ENCODE measurements at places on chromosomes 1 and 21.

GRCh38 chr1:109828756-109829505 is 65.2 kb upstream of the EPS8L3 start:
- no peak for DNase-seq

GRCh38 chr1:8950309-8950708 is 4.6 kb downstream of the CA6 start:
- no peak for DNase-seq

- no peak for DNase-seq
Observed at GRCh38 chr1:201655243-201655642, 116.3 kb downstream of the NAV1 start.

DNA sequence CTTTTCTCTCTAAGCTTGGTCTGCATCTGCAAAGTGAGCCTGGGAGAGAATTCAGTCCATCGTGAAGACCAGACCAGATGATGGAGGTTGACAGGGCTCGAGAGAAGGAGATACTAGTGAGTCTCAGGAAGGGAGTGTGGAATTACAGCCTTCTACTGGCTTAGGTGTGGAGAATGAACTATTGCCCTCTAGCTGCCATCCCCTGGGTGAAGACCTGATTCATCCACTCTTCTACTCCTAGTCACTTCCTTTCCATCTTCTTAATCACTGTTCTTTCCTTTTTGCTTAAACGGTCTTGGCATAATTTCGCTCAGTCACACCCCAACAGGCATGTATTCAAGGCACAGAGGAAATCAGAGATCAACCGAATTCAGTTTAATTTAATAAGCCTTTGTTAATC is 34.0 kb upstream of the HSD17B7 start:
- DNase-seq = no peak

DNA sequence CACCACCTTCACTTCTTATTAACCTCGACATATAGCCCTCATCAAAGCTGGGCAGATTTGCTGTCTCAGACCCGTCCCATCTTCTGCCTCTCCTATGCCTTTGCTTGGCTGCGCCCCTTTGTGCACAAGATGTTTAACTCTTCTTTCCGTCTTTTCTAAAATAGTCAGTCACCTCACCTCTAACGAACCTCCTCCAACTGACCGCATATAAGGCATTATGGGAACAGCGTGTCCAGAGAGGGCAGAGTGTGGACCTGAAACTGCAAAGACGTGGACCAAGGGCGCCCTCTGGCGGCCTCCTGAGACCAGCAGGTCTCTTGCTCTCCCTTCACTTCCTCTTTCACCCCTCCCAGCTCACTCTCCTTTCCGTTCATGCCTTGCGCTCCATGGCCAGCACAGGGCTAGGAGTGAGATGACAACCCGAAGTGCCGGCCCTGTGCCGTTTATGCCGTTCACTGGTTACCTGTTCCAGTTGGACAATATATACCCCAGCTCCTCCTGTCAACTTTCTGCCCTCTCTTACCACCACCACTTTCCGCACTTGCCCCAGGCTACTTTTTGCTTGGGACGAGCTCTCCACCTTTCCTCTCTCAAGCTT is 2.5 kb upstream of the METTL25B start:
- peak; percentile 86 for DNase-seq

DNA sequence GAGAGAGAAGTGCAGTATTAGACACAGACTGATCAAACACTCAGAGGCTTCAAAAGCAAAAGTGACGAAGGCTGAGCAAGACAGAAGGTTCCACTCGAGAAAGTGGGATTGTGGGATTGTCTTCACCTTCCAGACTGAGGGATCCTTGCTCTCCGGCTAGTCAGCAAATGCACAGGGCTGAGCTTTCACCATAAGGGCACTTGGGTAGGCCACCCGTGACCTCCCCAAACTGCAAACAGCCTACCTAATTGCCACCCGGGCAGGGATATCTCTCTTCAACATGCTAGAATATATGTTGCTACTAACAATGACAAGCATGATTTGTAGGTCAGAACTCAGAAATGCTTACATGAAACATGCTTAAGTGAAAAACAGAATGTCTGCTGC is 35.3 kb upstream of the RIPK4 start:
- DNase-seq = no peak

DNA sequence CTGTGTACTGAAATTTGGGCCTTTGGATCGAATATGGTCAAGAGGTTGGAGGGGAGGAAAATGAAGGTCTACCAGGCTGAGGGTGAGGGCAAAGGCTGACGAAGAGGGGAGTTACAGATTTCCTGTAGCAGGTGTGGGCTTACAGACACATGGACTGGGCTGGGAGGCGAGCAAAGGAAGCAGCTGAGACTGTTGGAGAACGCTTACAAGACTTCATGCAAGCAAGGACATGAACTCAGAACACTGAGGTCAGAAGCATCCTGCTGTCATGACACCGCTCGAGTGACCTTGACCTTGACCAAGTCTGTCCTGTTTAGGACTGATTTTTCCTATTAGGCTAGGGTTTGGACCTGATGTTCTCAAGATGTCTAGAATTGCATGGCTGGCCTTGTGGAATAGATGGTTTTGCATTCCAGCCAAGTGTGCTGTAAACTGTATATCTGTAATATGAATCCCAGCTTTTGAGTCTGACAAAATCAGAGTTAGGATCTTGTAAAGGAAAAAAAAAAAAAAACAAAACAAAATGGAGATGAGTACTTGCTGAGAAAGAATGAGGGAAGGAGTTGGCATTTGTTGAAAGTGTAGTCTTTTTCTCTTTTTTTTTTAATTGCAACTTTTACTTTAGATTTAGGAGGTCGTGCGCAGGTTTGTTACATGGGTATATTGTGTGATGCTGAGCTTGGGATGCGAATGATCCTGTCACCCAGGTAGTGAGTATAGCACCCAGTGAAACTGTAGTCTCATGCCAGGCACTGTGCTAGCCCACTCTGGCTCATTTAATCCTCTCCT is 5.8 kb downstream of the ELF3 start:
- no peak for DNase-seq

- no peak for DNase-seq
Observed at GRCh38 chr1:43947874-43948437, 1.2 kb downstream of the IPO13 start.

- no peak for DNase-seq
Observed at GRCh38 chr1:32411261-32411660, 17.0 kb upstream of the BSDC1 start.

DNA sequence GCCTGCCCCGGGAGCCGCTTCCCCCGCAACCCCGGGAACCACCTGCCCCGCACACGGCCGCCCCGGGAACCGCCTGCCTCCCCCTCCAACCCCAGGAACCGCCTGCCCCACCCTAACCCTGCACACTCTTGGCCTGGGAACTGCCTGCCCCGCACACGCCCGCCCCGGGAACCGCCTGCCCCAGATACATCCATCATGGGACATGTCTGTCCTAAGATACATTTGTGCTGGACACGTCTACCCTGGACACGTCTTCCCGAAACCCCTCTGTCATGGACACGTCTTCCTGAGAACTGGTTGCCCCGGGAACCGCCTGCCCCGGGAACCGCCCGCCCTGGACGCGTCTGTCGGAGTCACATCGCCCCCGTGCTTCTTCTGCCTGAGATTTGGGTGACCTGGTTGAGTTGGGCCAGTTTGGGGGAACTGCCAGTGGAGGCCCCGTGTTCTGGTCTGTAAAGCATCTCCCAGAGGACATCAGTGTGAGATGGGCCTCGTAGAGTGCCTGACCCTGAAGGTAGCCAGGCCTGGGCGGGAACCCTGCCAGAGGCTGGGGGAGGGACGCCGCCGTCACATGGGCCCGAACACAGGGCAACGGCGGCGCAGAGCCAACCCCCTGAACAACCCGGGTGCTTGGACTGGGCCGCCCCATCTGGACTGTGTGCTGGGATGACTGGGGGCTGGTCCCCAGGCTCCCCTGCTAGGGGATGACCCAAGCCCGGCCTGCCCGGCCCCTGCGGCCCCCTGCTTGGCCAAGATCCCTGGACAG is 3.6 kb downstream of the PERM1 start:
- DNase-seq = no peak

DNA sequence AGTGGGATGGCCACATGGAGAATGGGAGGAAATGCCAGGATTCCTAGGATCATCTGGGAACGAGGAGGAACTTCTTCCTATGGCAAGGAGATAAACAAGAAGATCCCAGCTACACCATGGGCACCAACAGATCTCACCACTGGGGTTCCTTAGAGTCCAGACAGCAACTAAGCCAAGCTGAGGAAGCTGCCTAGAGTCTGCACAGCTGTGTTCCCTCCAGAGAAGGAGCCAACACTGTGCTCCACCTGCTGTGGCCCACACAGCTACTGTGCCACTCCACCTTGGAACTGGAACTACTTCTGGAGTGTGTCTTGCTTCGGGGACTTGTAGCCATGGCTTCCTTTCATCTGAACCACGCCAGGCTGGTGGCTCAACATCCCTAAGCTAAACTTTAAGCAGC is 6.0 kb downstream of the IFNAR1 start:
- DNase-seq = no peak

DNA sequence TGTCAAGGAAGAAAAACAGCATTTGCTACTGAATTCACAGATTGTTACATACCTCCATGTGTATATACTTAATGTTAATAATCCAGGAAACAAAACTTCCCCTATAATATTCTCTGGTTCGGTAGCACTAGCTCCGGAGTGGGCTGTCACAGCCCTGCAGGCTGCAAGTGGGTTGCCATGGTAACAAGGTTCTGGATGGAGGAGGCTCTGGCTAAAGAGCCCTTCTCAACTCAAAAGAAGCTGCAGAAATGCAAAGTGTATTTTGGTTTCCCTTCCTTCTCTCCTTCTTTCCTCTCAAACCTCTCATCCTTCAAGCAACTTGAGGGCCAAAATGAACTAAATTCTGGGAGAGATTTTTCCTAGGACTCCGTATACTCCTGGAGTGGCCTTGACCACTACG is 45.2 kb downstream of the ASTN1 start:
- peak; percentile 45 for DNase-seq

GRCh38 chr1:223651291-223651991 is 14.1 kb downstream of the CAPN8 start:
- no peak for DNase-seq

- DNase-seq = no peak
Observed at GRCh38 chr21:16337266-16337665, 607.5 kb downstream of the USP25 start.

DNA sequence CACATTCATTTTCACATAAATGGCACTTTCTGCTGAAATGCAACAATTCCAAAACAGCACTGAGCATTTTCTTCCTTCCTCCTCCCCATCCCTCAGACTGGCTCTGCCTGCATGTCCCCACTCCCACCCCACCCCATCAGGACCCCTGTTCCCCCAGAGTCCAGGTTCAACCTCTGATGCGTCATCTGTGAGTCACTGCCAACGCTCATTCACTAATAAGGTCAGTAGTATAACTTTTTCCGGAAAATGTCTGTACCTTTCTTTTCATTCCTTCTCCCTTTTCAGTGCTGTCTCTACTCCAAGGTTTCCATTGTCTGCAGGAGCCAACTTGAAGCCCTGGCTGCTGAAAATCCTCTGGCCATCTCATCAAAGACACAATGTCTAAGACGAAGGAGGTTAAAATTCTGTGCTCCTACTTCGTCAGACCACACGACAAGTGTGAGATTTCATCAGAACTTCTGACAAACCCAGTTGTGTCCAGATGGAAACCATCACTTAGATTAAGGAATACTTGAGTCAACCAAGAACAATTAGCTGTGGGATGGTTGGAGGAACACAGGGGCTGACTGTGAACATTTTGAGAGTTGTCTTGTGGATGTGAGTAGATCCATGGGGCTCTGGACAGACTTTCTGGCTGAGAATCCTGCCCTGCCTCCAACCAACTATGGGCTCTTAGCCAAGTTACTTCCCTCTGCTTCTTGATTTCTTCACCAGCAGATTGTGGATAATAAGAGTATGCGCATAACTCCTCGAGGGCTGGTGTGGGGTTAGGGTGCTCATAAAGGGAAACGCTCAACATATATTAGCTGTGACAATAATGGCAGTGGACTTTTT is 35.6 kb upstream of the UTS2 start:
- no peak for DNase-seq

GRCh38 chr1:21153388-21153787 is 23.3 kb downstream of the EIF4G3 start:
- no peak for DNase-seq

- DNase-seq = no peak
Observed at GRCh38 chr1:154446292-154446691, 41.1 kb downstream of the IL6R start.

DNA sequence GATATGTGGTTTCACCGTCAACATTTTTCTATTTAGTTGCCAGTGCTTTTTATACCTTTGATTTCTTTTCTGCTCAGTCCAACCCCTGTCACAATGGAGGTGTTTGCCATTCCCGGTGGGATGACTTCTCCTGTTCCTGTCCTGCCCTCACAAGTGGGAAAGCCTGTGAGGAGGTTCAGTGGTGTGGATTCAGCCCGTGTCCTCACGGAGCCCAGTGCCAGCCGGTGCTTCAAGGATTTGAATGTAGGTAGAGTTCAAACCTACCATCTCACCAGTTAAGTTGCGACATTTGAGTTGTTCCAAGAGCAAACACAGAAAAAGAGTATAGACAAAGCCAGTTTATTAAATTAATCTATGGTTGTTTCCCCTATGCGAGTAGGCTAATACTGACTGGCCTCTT is 161.3 kb downstream of the CRB1 start:
- no peak for DNase-seq

DNA sequence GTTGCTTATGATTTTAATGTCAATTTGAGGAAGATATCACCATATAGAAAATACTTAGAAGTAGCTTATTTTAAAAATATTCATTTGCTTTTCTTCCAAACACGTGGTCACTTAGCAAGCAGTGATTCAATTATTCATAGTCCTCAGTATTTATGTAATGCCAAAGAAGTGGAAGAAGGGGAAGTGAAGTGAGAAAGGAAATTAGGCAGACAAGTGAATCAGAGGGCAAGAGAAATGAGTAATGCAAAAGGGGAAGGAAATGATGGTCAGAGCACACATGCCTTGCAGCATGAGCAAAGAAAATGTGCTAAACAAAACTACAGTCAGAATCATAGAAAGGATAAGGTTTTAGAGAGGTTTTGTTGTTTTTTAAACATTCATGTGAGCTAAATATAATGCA is 31.8 kb downstream of the SDCCAG8 start:
- DNase-seq = peak; percentile 29

- no peak for DNase-seq
Observed at GRCh38 chr21:30463713-30464112, 16.5 kb downstream of the KRTAP19-1 start.

GRCh38 chr1:247656221-247656875 is 23.2 kb downstream of the OR13G1 start:
- DNase-seq = no peak

DNA sequence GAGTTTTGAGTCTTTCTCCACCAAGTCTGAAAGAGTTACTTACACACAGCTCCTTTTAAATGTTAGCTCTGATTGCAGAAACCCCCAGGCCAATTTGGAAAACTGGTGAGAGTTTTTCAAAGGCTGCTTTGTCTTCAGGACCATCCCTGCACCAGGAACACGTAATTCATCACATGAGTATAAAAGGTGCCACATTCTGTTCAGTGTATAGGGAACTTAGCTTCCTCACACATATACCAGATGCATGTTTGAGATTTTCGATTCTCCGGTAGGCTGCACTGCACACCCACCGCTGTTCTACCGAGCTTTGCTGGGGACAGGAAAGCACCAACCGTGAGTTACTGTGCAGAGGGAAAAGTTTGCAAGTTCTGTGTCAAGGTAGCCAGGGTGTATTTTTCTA is 28.3 kb upstream of the KCNK2 start:
- no peak for DNase-seq
